Small intestine (tissue), 16 donors: ENCODE measurements at places on chromosomes 11 and 22. TPM values are rescaled to one million over a fixed set of nuclear protein-coding genes. Genes with fewer than 3 reads are reported as not detected.
A peak's percentile ranks its signal among the peaks of the same experiment; 100 is the strongest.

DNA sequence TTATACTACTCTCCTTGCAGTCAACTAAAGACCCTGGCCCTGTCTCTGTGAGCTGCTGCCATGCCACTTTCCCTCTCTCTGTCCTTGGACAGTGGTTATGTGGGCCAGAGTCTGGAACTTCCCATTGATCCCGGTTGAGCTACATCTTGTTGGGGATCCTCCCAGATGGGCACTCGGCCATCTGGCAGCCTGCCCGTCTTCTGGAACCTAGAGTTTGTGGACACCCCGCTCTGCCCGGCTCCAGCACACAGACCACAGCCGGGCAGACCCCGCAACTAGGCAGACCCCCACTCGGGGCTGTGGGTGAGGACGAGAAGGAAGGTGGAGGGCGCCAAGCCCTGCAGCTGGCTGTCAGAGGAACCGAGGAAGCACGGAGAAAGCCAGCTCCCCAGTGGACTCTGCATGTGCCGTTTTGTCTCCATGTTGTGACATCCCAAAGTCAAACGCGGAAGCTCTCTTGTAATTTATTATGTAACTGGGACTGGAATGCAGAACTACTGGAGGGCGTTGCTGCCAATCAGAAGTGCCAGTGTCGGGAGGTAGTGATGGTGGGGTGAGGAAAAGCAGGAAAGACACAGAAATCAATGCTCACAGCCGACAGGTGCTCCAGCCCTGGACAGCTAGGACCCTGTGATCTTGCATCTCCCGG lies 207.7 kb downstream of the CEP164 start:
- H3K4me1 ChIP-seq: no peaks in the 10 kb centered on the region
- H3K36me3 ChIP-seq: no peaks in the 10 kb centered on the region
- H3K27ac ChIP-seq: no peak overlapping the region
- H3K27me3 ChIP-seq: no peaks in the 10 kb centered on the region
- no peak overlapping the region for H3K4me3 ChIP-seq

DNA sequence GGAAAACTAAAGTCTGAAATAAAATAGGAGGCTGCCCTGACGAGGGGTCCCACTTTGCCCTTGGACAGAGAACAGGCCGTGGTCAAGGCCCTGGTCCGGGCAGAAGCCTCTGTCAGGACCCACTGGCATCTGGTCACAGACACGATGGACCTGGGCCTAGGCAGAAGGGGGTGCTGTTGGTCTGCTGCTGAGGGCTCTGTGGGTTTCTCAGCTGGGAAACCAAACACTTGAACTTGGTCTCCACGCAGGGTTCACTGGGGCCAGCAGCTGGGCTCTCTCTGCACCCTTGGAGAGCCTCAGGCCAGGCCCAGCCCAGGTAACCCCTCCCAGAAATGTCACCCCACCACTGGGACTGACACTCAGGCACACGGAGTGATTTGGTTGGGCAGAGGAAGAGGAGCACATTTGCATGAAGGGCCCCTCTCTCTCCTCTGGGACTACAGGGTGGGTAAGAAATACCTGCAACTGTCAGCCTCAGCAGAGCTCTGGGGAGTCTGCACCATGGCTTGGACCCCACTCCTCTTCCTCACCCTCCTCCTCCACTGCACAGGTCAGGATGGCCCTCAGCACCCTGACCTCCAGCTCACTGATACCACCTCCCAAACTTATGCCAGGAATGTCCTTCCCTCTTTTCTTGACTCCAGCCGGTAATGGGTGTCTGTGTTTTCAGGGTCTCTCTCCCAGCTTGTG lies 48.1 kb upstream of the TOP3B start:
- H3K4me1 ChIP-seq: no peaks in the 10 kb centered on the region
- H3K27ac ChIP-seq: peak overlapping the region; percentile 48
- no peak for DNase-seq
- no peak overlapping the region for H3K4me3 ChIP-seq
- no peaks in the 10 kb centered on the region for H3K36me3 ChIP-seq
- H3K27me3 ChIP-seq: peaks cover 3% of the 10 kb centered on the region

GRCh38 chr11:65872586-65873317 lies at the start of gene EFEMP2:
Gene EFEMP2, minus strand, starts transcription at chr11:65872800. Its CDS starts 446 bp downstream, at chr11:65872354.
- peaks cover 27% of the 10 kb centered on the region for H3K36me3 ChIP-seq
- H3K4me3 ChIP-seq: peak within 1 kb of the TSS; percentile 35
- no peaks in the 10 kb centered on the region for H3K4me1 ChIP-seq
- H3K27me3 ChIP-seq: no peaks in the 10 kb centered on the region
- no peak within 1 kb of the TSS for H3K27ac ChIP-seq

- peak overlapping the region; percentile 90 for H3K27ac ChIP-seq
- no peak for DNase-seq
- peaks cover 26% of the 10 kb centered on the region for H3K4me1 ChIP-seq
- no peaks in the 10 kb centered on the region for H3K27me3 ChIP-seq
Measured at GRCh38 chr11:33689501-33689900, 11.1 kb downstream of the C11orf91 start.

GRCh38 chr11:73945396-73945795 lies 5.4 kb upstream of the DNAJB13 start:
- H3K4me1 ChIP-seq: no peaks in the 10 kb centered on the region
- H3K4me3 ChIP-seq: no peak overlapping the region
- H3K27me3 ChIP-seq: no peaks in the 10 kb centered on the region
- H3K27ac ChIP-seq: no peak overlapping the region
- no peak for DNase-seq

- peaks cover 1% of the 10 kb centered on the region for H3K4me1 ChIP-seq
- peak; percentile 63 for DNase-seq
- peaks cover 6% of the 10 kb centered on the region for H3K36me3 ChIP-seq
- H3K4me3 ChIP-seq: peak overlapping the region; percentile 82
- H3K27ac ChIP-seq: peak overlapping the region; percentile 97
Measured at GRCh38 chr11:61160487-61161189, 588 bp downstream of the VPS37C start.

DNA sequence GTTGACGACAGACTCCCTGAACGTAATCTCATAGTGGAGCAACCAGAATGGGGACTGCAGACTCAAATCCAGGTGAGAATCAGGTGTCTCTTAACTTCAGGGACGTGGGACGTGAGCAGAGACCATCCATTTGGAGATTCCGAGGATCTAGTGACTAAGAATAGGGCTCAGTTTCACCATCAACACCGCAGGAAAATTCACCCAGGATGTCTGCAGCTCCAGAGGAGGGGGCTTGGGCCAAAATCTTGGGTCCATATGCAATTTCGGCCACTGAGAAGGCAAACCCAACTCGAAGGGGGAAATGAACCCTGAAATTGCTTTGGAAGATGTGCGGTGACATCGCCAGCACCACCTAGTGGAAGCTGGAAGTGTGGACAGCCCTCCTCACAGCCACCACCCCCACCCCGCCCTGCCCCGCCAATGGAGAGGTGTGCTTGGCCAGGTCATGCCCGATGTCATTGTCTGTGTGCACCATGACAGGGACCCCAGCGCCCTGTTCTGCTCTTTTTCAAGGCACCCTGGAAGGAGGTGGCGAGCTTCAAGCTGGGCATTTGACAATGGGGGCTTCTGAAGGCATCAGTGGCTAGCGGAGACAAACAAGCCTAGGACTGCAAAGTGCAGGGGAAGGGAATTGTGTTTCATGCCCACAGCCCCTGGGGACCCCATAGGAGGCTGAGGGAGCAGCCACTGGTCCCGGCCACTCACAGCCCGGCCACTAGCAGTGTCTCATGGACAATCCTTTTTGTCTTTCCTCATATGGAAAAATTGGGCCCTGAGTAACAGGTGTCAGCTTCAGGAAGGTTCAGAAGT lies 24.8 kb downstream of the APOL1 start:
- H3K27ac ChIP-seq: no peak overlapping the region
- H3K4me1 ChIP-seq: no peaks in the 10 kb centered on the region
- peak; percentile 71 for DNase-seq
- H3K27me3 ChIP-seq: no peaks in the 10 kb centered on the region
- H3K4me3 ChIP-seq: no peak overlapping the region

GRCh38 chr11:9765320-9766101 lies 101.6 kb downstream of the SWAP70 start:
- no peaks in the 10 kb centered on the region for H3K36me3 ChIP-seq
- no peaks in the 10 kb centered on the region for H3K27me3 ChIP-seq

- peak; percentile 85 for DNase-seq
- H3K4me3 ChIP-seq: peak overlapping the region; percentile 51
- peaks cover 3% of the 10 kb centered on the region for H3K27me3 ChIP-seq
- no peaks in the 10 kb centered on the region for H3K36me3 ChIP-seq
- peaks cover 6% of the 10 kb centered on the region for H3K4me1 ChIP-seq
Measured at GRCh38 chr11:46389450-46390330, 1.9 kb downstream of the CHRM4 start.

DNA sequence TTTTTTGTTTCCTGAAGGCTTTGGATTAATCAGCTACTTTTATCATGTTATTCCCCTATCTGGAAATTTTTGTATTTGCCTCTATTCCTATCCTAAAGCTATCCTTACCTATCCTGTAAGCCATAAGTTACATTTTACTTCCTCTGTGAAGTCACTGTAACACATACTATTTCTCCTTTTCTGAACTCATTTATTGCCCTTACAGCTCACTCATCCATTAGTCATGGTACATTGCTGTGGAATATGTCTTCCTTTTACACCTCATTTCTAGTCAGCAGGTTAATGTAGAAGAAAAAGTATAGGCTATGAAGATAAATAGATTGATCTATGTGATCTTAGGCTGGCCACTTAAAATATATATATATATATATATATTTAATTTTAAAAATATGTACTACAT lies 28.0 kb downstream of the SWAP70 start:
- H3K4me3 ChIP-seq: no peak overlapping the region
- H3K27ac ChIP-seq: peak overlapping the region; percentile 28
- peak; percentile 45 for DNase-seq
- H3K36me3 ChIP-seq: no peaks in the 10 kb centered on the region

- H3K27ac ChIP-seq: no peak overlapping the region
- no peaks in the 10 kb centered on the region for H3K36me3 ChIP-seq
- H3K4me3 ChIP-seq: no peak overlapping the region
- H3K27me3 ChIP-seq: peaks cover 5% of the 10 kb centered on the region
- no peak for DNase-seq
- no peaks in the 10 kb centered on the region for H3K4me1 ChIP-seq
Measured at GRCh38 chr11:74694136-74694930, 36.9 kb downstream of the CHRDL2 start.

The STX3 gene
- 64.0 TPM for polyA plus RNA-seq

The OR6A2 gene
- 0.03 TPM for polyA plus RNA-seq

The LINC01488 gene
- not detected for polyA plus RNA-seq

The KDELR3 gene
- polyA plus RNA-seq: 9.2 TPM

The HTR3A gene
- polyA plus RNA-seq: not detected

The TSPAN18 gene
- polyA plus RNA-seq: 8.8 TPM
